Activated CD4-positive, alpha-beta T cell treated with anti-CD3 and anti-CD28 coated beads for 4 hours (primary cell): ENCODE measurements at places on chromosomes 16 and 17.
A peak's percentile ranks its signal among the peaks of the same experiment; 100 is the strongest.

DNA sequence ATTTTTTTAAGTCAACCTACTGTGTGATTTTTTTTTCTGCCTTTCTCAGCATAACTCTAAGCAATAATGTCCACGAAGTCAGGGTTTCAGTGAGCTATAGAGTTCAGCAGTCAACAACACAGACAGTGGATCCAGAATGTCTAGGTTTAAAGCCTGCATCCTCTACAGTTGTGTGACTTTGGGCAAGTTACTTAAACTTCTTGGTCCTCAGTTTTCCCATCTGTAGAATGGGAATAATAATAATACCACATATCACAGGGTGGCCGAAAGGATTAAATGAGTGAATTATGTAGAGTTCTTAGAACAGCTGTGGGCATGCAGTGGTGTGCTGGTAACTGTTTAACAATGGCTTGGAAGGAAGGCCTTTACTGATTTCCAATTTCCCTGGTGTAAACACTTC lies 38.8 kb upstream of the MEAK7 start:
- no peak for DNase-seq

DNA sequence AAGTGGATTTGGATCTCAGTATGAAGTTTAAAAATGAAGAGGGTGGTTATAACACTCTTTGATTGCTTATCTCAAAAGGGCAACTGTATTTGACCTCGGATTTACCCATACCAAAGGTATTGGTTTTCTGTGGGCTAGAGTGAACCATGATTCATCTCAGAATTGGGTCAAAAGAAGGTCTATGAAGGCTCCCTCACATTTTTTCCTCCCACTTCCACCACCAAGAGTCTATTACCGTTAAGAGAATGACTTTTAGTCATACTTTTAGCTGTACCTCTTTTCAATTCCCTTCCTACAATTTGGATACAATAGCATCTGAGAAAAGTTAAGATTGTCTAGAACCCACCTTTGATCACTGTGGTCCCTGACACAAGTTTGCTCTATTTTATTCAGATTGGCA lies 280.9 kb downstream of the RBFOX1 start:
- DNase-seq: no peak

DNA sequence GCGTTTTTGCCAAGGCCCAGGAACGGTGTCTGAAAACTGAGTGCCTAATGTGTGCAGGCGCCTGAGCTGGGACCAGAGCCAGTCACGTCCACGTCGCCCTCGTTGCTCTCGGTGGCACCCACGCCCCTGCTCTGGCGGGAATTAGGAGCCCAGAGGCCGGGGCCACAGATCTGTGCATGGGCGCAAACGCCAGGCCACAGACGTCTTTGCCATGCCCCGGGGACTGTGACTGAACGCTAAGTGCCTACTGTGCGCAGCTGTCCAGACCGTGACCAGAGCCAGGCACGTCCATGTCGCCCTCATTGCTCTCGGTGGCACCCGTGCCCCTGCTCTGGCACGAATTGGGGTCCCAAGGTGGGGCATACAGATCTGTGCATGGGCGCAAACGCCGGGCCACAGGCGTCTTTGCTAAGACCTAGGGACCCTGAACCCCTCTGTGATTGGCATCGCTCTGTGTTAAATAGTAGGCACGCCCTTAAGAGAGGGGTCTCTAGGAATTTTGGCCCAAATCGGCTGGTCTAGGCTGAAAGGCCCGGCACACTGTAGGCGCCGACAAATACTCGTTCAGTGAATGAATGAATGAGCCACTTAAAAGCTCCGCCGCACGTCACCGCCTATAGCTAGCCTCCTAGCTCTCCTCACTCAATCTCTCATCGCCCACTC lies 827 bp upstream of the UBALD1 start:
- DNase-seq: no peak

DNA sequence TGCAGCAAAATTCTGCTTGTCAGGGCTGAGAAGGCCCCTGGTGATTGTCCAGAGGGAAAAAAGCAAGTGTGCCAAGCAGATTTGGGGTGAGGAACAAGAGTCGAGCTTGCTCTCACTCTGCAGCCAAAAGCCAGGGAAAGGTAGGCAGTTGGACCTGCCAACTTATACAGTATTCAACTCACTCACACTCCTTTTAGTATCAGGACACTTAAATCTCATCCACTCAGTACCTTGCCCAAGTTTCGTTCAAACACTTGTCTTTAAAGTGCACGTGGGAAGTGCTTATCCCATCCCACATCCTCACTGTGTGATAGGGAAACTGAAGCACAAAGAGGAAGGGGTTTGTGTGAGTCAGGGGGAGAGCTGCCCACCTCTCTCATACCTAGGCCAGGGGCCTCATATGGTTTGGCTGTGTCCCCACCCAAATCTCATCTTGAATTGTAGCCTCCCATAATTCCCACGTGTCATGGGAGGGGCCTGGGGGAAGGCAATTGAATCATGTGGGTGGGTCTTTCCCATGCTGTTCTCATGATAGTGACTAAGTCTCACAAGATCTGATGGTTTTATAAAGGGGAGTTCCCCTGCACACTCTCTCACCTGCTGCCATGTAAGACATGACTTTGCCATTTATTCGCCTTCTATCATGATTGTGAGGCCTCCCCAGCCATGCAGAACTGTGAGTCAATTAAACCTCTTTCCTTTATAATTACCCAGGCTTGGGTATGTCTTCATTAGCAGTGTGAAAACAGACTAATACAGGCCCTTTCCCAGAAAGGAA lies 25.6 kb upstream of the CES5A start:
- DNase-seq: no peak

DNA sequence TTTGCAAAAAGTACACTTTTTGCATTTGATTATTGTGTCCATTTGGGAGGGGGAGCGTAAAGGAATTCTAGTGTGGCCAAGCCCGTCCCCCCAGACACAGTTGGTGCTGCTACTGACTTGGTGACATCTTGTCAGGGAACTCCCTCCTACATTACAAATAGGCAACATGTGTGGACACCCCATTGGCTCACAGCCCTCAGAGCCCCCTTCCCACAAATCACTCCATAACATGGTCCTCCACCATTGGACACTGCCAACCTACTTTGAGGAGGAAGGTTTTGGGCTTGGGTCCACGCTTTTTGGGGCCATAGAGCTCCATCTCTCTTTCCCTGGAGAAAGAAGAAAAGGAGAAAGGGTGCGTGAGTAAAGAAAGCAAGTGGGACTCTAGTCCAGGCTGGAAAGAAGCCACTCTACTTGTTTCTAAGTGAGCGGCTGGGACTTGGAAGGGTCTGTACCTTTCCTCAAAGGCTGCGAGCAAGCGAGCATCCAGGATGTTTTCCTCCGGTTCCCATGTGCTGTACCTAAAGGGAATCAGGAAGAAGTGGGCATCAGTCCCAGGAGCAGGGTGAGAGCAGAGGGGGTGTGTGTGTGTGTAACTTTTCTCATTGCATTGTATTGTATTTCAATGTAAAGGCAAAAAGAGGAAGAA lies 958 bp downstream of the CBX8 start:
- no peak for DNase-seq

DNA sequence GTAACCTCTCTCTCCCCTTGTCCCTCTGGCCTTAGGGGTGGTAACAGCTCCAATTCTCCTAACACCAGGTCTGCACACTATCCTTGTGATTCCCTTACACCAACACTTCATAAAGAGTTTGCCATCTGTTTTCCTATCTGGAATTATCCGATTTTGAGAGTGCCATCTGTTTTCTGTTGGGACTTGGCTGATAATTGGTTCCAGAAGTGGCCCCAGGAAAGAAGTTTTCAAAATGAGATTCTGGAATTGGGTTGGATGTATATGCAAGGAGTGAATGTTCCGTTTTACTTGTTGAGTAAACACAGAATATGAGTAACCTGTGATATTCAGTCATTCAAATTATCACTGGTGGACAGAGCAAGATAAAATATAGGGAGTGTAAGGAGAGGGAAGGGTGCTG lies 134.1 kb upstream of the HS3ST3A1 start:
- DNase-seq: no peak

GRCh38 chr16:125011-125410 lies 13.5 kb downstream of the NPRL3 start:
- DNase-seq: no peak

GRCh38 chr16:66271074-66272060 lies 95.1 kb upstream of the CDH5 start:
- no peak for DNase-seq

- DNase-seq: no peak
Observed at GRCh38 chr16:35208001-35208935, 1748.9 kb downstream of the TP53TG3F start.

- DNase-seq: no peak
Observed at GRCh38 chr17:69538795-69539194, 124.3 kb downstream of the MAP2K6 start.

GRCh38 chr16:15604460-15605440 lies 38.2 kb downstream of the MARF1 start:
- no peak for DNase-seq

GRCh38 chr16:82681592-82681991 lies 54.8 kb downstream of the CDH13 start:
- no peak for DNase-seq

DNA sequence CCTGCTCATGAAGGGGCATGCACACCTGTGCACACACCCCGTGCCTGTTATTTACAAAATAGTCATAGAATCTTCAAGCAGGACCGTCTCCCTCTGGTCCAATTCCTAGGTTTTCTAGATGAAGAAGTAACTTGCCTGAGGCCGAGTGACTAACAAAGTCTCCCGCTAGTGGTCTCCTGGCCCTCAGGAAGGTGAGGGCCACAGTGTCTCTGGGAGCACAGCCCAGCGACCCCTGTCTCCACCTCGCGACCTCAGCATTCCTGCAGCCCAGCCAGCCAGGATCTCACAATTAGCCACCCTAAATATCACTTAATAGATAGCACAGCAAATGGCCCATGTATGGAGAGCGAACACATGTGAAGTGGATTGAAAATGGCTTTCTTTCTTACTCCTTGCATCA lies 30.5 kb upstream of the CACNG1 start:
- DNase-seq: no peak

DNA sequence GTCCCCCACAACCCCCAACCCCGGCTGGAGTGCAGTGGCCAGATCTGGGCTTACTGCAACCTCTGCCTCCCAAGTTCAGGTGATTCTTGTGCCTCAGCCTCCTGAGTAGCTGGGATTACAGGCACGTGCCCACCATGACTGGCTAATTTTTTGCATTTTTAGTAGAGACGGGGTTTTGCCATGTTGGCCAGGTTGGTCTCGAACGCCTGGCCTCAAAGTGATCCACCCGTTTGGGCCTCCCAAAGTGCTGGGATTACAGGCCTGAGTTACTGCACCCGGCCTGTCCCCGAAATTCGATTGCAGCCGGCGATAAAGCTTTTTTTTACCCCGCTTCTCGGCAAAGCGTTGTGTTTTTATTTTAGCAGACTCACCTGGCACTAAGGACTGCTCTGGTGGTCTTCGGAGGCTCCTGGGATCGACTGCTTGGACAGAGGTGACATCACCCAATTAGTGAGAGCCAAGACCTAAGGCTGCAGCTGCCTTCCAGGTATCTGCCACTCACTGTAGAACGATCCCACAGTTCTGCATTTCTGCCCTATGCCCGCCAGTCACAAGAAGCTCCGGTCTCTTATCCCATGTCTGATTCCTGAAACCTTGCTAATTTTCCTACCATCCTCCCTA lies 82.2 kb upstream of the ARL4D start:
- DNase-seq: no peak

DNA sequence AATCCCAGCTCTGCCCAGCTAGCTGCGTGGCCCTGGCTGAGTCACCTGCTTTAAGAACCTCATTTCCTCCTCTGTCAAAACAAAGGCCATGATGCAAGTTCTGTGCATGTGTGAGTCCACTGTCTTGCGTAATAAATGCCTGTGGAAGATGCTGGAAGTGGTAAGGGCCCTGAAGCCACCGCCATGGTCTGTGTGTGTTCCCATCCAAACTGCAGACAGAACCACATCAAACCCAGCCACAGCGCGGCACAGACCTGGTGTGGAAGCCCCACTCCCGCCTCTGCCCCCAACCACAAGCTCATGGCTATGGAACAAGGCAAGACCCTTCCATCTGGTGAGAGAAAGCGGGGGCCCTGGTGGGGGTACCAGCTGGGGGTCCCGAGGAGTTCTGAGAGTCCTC lies 26.0 kb downstream of the NECAB2 start:
- DNase-seq: no peak

- peak; percentile 70 for DNase-seq
Observed at GRCh38 chr17:43338886-43339516, 59.8 kb upstream of the ARL4D start.

DNA sequence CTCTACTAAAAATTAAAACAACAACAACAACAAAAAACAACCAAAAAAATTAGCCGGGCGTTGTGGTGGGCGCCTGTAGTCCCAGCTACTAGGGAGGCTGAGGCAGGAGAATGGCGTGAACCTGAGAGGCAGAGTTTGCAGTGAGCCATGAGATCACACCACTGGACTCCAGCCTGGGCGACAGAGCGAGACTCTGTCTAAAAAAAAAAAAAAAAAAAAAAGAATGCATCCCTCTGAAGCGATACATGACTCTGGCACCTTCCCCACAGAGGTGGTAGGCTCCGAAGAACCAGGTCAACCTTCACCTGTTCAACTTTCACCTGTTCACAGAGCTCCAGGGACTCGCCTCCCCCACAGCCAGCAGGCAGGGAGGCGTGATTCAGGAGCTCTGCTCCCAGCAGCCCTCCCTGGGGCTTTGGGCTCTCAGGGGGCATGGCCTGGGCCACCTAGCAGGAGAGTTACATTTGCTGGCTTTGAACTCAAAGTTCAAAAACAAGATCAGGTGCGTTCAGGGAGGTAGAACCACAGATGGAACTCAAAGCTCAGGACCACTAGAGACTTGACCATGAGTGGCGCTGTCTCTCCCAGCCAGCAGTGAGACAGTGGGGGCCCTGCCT lies 5.6 kb downstream of the VAC14 start:
- no peak for DNase-seq

GRCh38 chr17:73592079-73592415 lies 52.2 kb downstream of the SDK2 start:
- no peak for DNase-seq

GRCh38 chr17:31437720-31438400 lies 46.4 kb downstream of the RAB11FIP4 start:
- DNase-seq: no peak

DNA sequence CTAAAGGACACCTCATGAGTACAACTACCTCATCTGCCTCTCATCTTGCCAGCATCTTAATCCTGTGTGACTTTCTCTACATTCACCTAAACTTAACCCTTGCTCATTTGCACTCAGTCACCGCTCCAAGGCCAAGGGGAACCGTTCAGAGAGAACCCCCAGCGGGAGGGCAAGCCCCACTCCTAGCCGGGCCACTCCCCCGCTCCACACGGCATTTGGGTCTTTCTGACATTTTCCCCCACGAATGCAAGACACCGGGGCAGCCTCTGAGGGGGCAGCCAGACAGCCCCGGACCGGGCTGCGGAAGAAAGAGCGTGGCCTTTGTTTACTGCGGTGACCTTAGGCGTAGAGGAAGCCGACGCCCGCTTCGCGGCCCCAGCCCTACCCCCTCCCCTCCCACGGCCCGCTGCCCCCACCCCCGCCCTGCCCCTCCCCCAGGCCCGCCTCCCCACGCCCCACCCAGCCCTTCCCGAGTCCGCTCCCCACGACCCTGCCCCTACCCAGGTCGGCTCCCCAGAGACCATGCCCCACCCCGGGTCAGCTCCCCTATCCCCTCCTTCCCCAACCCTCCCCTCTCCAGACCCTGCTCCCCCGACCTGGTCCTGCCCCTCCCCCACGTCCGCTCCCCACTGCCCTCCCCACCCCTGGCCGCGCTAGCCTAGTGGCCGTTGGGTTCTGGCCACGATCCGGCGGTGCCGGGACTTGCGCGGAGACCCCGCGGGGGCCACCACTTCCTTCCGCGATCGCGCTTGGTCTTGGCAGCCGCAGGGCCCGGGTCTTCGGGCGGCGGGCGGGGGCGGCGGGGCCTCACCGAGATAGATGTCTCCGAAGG lies 789 bp downstream of the CSNK1D start:
- peak; percentile 46 for DNase-seq
